Stimulated activated CD8-positive, alpha-beta memory T cell treated with anti-CD3 and anti-CD28 coated beads, Interleukin-4, amount 100 ng/mL, for 1 hour (primary cell): ENCODE measurements at places on chromosomes 4 and X.

DNA sequence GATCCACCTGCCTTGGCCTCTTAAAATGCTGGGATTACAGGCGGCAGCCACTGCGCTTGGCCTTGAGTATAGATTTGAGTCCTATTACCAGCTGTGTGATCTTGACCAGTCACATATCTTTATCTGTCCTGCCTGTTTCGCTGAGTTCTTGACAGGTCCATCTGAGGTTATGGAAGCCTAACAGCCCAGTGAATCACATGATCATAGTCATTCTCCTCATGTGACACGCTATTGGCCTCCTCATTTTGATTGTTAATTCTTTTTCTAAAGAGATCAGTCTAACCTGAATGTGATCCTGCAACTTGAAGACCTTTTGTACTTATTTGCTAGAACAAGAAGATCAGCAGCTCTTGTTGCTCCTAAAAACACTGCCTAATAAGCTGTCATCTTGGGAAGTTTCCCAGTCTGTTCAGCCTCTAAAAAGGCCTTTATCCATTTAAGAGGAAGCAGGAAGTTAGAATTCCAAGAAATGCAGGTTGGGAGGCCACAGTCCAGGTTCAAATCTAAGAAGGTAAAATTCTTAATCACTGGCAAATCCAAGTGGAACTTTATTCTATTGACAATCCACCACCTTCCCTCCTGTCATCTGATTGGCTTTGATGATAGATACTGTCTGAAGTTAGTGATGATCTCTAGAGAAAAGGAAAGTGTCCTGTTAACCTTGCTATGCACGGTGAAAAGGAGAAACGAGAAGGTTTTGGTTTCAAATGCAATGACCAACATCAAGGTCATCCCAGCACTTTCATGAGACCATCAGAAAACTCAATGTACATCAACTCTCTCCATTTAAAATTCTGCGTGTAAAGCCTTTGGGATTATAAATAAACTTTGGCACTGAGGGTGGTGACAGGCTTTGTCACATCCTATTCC, 86.9 kb downstream of the CHRNA9 start:
- no peak for DNase-seq

GRCh38 chr4:7761720-7762119, 177.9 kb downstream of the AFAP1 start:
- DNase-seq = peak; percentile 10

DNA sequence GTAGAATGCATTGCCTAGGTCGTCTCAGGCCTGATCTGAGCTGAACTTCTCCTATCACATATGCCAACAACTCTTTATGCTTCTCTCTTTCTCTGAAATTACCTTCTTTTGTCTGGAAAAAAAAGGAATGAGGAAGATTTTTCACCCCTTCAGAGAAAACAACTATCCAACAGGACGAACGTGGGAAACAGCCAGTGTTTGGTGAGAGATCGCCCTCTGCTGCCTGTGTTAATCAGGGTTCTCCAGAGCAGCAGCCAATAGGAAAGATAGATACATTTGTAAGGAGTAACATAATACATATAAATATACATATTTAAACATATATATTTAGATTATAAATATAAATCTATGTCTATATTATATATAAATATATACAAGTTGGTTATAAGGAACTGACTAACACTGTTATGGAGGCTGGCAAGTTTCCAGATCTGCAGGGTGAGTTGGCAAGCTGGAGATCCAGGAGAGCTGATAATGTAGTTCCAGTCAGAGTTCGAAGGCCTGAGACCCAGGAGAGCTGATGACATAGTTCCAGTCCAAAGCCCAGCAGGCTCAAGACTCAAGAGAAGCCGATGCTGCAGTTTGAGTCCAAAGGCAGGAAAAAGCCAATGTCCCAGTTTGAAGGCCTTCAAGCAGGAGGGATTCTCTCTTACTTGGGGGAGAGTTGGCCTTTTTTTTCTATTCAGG, 13.3 kb downstream of the CETN2 start:
- no peak for DNase-seq

DNA sequence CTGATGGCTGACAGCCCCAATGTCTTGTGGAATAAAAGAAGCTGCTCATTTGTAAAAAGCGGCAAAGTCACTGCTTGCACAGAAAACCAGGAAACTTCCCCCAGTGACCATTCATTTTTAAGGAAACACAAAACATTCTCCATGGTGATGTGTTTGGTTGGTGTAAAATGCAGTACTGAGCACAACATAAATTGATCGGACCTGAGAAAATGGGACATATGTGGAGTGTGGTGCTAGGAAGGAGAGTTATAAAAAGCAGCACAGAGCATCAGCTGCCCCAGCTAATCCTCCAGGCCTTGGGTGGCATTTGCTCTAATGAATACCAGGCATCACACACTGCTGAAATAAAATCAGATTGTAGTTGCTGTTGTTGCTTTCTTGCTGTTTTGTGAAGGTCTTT, 55.2 kb downstream of the GLRA2 start:
- DNase-seq = no peak

- no peak for DNase-seq
Observed at GRCh38 chr4:163330916-163331628, 1.3 kb downstream of the NPY1R start.

GRCh38 chrX:3711331-3711917, 2.0 kb downstream of the PRKX start:
- no peak for DNase-seq

DNA sequence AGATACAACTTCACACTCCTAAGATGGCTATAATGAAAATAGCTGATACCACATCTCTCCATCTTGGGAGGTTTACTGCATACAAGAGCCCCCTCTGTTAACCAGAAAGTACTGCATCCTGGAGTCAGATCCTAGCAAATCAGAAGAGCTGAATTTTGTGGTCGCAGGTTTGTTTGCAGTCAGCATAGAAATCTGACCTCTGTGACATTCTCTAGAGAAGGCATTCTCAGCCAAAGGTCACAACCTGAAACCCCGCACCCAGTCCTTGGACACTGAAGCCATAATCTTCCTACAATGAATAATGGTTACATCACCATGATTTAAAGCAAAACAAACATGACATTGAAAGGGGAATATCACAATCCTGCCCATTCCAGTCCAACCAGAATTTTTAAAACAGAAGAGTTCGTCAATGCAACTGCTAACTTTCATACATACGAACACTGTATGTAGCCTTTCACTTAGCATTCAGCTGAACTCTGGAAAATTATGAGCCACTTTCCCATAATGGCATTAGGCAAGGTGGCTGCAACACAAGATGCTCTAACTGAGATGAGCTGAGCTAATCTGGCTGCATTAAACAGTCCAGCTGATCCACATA, 17.6 kb downstream of the HS6ST2 start:
- no peak for DNase-seq

DNA sequence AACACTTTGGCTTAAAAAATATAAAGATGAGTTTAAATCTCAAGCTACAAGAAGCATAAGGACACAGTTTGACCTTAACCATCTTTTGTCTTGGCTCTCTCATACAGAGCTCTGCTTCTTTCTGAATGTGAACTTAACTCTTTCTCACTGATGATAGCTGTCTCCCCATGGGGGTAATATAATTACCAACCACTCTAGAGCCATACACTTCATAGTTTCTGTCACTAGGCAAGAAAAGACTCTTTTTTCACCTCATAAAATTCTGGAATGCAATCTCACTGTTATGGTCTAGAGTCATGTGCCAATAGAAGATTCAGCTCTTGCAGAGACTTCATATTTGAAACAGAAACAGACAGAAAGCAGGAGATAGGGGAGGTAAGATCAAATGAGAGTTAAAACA, 481.7 kb upstream of the AGA start:
- DNase-seq = no peak

GRCh38 chr4:4734425-4734824, 125.0 kb upstream of the MSX1 start:
- DNase-seq = no peak

DNA sequence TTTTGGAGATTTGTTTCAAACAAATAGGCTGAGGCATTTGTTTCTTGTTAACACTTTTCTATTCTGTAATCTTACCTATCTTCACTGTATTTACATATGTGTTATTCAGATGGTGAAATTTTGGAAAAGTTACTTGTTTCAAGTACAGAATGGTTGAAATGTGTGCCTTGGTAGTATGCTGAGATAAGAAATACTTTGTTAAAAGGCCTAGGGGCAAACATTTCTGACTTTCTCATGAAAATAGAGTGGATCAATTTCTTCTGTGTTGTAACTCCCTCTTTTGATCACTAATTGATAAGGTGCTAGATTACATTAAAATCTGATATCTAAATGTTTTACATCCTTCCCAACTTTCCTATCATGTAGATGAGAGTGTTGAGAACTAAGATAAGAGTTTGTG, 18.1 kb downstream of the USO1 start:
- no peak for DNase-seq

GRCh38 chr4:127445471-127445870, 187.3 kb upstream of the INTU start:
- DNase-seq = no peak

GRCh38 chr4:56426273-56426672, 9.1 kb downstream of the PPAT start:
- DNase-seq = no peak
